ENCODE measurements at places on chromosomes 16 and 17.

DNA sequence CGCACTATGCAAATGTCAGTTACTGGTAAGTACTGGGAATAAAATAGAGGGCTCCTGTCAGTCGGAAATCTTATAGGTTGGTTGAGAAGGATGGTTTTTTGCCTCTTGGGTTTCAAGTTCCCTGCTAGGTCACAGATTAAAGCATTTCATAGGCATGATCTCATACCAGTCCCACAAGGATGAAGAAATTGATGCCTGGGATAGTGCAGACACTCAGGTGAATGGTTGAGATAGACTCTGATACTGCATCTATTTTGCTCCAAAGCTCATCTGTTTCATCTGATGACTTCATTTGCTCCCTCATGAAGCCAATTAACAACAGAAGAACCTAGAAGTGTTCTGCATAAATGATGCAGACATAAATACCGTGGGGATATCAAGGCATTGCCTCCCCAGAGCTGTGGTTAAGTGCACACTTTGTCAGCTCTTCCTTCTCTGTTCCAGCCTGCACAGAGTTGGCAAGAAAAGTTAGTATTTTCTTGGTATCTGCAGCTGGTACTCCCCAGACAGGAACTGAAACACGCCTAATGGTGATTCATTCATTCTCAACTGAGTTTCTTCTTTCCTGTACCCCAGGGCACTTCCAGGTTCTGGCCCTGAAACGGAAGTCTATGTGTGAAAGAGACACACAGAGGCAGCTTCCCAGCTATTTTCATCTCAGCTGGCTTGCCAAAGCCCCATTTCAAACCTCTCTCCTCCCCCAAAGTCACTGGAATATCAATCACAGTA, 418.3 kb upstream of the SALL1 start:
- no peak for DNase-seq

- DNase-seq: no peak
These were observed 430.5 kb downstream of the RBFOX1 start for GRCh38 chr16:7763111-7763510.

DNA sequence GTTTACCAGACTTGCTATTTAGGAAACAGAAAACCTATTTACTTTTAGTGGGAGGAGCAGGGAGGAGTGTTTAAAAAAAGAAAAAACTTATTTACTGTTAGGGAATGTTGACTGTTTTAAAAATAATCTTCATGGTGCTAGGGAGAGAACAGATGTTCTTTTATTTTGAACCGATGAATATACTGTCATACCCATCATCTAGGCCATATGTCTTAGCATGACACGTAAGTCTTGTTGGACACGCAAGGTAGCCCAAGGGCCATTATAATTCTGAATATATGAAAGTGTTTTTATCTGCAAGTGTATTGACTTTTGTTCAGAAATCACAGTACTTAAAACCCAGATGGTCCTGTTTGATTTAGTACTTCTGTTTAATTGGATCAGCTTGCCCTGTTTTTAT, 11.6 kb downstream of the WIPF2 start:
- no peak for DNase-seq

GRCh38 chr16:20517149-20517548, 59.0 kb downstream of the ACSM2B start:
- DNase-seq: no peak

GRCh38 chr16:79177018-79177417, 423.5 kb downstream of the MAF start:
- no peak for DNase-seq

DNA sequence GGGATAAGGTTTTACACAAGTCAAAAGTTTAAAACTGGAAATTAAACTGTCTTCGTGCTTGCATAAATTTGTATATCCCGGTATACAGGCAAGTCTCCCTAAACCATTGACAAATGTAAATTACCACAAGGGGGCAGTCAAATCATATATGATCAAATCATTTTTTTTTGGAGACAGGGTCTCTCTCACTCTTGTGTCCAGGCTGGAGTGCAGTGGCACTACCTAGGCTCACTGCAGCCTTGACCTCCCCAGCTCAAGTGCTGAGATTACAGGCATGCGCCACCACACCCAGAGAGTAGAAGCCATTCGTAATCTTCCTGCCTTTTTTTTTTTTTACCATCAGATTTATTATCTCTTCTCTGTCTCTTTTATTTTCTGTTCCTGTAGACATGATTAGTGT, 18.5 kb downstream of the TOP2A start:
- peak; percentile 52 for DNase-seq

- no peak for DNase-seq
These were observed 1.9 kb upstream of the UNC13D start for GRCh38 chr17:75845933-75846691.

- DNase-seq: no peak
These were observed 11.6 kb upstream of the TMEM100 start for GRCh38 chr17:55734128-55734781.

DNA sequence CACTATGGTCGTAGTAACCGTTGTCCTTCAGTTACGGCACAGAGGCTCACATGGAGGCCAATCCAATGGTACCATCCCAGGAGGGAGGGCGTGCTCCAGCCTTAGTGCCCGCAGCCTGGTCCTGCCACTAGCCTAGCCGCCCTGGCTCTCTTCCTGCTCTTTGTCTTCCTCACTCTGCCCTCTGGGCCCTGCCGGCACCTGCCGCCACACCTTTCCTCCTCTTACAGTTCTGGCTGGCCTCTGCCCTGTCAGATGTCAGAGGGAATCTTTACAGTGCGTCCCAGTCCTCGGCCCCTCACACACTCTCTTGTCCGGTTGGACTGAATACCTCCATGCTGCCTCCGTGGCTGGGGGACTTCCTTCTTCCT, 23.4 kb downstream of the GINS2 start:
- DNase-seq: no peak

DNA sequence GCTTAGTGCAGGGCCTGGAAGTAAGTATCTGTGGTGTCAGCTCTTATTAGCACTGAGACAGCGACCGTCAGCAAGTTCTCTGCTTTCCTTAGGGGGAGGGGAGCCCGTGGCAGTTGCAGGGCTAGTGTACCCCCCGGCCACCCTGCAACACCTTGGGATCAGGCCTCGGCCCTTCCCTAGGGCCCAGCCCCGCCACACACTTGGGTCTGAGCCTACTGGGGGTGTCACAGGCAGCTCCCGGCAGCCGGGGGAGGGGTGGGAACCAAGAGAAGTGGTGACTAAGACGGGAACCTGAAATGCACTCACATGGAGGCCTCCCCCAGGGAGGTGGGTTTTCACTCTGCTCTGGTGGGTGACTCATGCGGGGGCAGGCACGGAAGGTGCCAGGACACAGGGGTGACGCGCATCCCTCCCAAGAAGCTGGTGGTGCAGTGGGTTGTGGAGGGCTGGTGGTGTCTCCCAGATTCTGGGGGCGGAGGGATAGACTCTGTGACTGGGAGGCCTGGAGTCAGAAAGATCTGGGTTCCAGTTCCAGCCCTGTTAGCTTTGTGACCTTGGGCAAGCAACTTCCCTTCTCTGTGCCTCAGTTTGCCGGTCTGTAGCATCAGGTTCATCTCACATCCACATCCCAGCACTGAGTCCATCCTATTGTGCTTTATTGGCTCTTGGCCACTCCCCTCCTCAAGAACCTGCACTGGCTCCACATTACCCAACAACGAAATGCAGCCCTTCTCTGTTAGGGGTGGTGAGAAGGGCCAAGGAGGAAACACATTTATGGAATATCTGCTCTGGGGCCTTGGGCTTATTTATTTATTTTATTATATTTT, 44.5 kb downstream of the LAT start:
- DNase-seq: no peak

DNA sequence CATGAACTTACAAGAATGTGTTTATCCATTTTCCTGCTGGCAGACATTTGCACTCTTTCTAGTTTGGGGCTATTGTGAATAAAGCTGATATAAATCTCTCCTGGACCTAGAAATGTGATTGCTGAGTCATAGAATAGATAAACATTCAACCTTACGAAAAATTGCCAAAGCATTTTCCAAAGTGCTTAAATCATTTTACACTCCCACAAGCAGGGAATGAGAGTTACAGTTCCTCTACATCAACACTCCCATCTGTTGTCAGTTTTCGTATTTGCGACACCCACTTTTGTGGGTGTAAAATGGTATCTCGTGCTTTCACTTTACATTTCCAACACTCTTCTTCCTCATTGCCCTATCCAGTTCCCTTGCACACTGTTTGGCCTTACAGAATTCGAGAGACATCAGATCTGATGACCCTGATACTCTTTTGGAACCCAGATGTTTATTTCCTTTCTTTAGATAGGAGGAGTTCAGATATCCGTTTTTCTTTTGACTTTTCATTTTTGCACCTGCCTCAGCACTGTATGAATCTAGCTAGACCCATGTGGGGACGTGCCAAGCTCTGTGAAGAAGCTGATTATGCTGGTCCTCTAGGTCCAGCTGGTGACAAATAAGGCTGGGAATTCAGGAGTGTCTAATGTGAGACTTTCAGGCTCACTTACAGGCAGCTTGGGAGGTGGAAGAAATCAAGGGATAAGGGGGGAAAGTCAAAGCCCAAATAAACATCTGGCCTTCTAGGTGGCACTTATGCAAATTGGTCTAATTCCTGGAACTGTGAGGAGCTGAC, 14.0 kb downstream of the SOX9 start:
- no peak for DNase-seq

DNA sequence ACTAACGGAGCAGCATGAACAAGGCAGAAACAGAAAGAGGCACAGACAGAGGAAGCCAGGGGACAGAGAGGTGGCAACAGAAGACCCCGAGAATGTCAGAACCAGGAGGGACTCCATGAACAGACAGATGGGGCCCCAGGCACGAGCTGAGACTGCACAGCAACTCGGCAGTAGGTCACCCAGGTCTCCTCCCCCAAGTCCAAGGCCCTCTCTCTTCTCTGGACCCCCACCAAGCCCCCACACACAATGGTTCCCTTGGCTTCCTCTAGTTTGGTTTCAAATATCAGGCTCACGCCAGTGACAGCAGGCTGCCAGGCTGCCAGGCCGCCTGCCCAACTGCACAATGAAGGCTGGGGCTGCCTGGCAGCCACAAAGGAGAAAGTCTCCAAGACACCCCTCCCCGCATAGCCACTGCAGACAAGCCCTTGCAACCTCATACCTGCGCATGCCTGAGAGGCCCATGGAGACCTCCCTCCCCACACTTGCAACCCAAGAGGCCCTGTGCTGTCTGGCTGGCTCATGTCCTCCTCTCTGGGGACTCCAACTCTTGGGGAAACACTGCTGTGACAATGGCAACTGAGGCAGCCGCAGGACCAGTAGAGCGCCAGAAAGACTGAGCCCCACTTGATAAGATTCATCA, 54.8 kb downstream of the PIMREG start:
- no peak for DNase-seq

DNA sequence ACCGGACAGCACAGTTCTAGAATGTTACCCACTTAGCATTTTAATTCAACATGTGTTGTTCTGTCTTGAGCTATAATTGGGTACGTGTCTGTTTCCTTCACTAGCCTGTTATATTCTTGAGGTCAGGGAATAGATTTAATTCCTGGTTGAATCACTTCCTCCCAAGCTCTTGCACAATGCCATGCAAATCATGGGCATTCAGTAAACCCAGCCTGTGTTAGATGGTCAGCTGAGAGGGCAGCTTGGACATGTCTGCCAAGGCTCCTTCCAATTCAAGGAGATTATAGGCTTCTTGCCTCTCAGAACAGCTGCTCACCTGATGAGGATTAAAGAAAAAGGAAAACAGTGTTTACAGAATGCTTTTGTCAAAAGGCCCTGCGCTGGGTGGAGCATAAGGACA, 12.6 kb downstream of the C1QTNF1 start:
- no peak for DNase-seq

GRCh38 chr17:80675438-80676095, 130.9 kb downstream of the RPTOR start:
- DNase-seq: no peak

DNA sequence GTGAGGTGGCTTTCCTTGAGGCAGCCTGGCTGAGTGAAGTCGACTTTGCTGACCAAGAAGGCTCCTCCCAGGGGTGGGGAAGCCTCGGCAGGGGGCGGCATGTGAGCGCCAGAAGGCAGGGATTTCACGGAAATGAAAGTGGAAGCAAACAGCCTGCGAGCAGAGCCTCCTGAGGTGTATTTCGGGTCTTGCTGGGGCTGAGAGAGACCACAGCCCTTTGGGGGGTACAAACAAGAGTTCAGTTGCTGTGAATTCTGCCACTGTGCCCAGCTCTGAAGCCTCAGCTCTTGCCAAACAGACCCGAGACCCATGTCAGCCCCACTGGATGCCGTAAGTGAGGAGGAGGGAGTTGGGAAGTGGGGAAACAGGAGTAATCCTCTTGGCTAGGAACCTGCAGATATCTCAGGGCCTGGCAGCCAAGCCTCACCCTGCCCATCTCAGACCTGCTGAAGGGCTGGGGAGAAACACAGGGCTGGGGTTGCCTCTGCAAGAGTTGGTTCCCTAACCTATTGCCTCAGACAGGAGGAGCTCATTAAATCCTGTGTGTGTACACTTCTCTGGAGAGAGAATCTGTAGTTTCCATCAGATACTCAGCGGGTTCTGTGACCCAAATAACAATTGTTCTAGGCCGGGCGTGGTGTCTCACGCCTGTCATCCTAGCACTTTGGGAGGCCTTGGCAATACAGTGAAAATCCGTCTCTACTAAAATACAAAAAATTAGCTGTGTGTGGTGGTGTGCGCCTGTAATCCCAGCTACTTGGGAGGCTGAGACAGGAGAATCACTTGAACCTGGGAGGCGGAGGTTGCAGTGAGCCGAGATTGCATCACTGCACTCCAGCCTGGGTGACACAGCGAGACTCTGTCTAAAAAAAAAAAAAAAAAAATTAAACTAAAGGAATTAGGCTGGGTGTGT, at the start of gene IFI35:
Gene IFI35 (plus strand): TSS at position 146 of the 913 bp plus-strand sequence. CDS start 164 bp downstream, at position 310.
- peak; percentile 50 for DNase-seq

DNA sequence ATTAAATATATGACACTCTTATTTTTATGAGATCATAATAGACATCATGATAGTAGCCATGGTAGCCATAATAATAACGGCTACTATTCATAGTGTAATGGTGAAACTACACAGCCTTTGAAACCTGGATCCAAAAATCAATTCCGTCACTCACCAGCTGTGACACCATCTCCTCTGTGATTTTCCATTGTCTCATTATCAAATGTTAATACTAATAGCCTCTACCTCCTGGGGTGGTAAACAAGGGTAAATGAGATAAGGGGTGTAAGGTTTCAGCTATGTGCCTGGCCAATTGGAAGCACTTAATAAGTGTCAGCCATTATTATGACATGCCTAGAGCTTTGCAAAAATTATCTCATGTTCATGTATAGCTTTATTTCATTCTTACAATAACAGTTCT, 88.6 kb downstream of the CACNG3 start:
- no peak for DNase-seq

GRCh38 chr16:56198006-56198754, 6.9 kb downstream of the GNAO1 start:
- DNase-seq: no peak

- DNase-seq: no peak
These were observed 29.5 kb downstream of the SMURF2 start for GRCh38 chr17:64632606-64633005.

GRCh38 chr16:7651803-7652570, 319.3 kb downstream of the RBFOX1 start:
- DNase-seq: no peak

GRCh38 chr16:78100112-78100467, 636 bp downstream of the WWOX start:
- DNase-seq: no peak

DNA sequence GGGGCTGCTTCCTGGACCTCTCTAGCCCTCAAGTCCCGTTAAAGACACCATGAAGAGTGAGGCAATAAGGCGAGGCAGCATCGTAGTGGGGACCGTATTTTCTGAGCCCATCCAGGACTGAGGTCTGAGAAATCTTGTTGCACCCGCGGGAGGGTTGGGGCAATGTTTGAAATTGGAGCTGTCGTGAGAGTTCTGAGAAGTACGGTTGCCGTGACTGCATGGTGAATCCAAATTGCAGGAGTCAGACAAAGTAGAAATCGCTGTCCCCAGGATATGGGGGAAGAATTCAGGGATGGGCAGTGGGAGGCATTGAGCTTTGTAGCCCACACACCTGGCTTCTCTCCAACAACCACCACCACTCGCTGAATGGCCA, 42.0 kb upstream of the RPL38 start:
- DNase-seq: no peak

Data from NCI-H2081 (cell line).